Glutamatergic neuron (in vitro differentiated cells): ENCODE measurements at places on chromosomes 16 and 17. TPM values are rescaled to one million over a fixed set of nuclear protein-coding genes. Genes with fewer than 3 reads are reported as not detected.

DNA sequence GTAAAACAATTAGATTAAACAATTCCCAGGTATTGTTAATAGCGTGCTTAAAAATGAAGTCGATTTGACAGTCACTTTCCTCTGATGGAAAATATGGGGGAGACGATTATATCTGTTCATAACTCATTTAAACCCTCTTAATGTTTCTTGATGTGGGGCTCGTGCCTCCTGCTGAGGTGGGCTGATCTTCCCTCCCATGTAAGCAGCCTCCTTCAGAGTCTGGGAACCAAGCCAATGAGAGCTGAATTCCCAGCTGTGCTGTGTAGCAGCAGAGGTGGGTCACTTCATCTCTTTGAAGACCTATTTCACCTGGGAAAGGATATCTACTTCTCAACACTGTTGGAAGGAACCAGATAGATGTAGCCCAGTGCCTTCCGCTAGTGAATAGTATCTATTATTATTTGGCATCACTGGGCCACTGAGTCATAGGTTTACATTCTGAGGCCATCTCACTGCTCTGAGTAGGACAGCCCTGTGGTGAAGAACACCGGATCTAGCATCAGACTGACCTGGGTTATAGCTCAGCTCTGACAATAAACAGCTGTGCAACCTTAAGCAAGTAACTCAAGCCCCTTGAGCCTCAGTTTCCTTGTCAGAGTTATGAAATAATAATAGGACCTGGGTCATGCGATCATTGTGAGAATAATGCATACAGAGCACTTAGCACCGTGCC, 85.3 kb upstream of the C16orf82 start:
- no peak overlapping the region for H3K27ac ChIP-seq
- no peaks in the 10 kb centered on the region for H3K4me1 ChIP-seq
- no peak overlapping the region for H3K4me3 ChIP-seq
- no peak for DNase-seq

GRCh38 chr16:58264961-58265479, 29.8 kb downstream of the PRSS54 start:
- peaks cover 3% of the 10 kb centered on the region for H3K27me3 ChIP-seq
- no peak overlapping the region for H3K4me3 ChIP-seq
- no peaks in the 10 kb centered on the region for H3K4me1 ChIP-seq
- no peak for DNase-seq
- no peak overlapping the region for H3K27ac ChIP-seq
- H3K36me3 ChIP-seq = no peaks in the 10 kb centered on the region

- no peaks in the 10 kb centered on the region for H3K36me3 ChIP-seq
- H3K4me3 ChIP-seq = no peak overlapping the region
- no peak overlapping the region for H3K27ac ChIP-seq
- DNase-seq = no peak
- H3K4me1 ChIP-seq = no peaks in the 10 kb centered on the region
- no peaks in the 10 kb centered on the region for H3K27me3 ChIP-seq
These were observed 643.0 kb downstream of the MAF start for GRCh38 chr16:78957317-78958100.

GRCh38 chr17:82246365-82247181, 17.7 kb downstream of the SLC16A3 start:
- no peak overlapping the region for H3K27ac ChIP-seq
- H3K36me3 ChIP-seq = peaks cover 11% of the 10 kb centered on the region
- H3K4me3 ChIP-seq = no peak overlapping the region

DNA sequence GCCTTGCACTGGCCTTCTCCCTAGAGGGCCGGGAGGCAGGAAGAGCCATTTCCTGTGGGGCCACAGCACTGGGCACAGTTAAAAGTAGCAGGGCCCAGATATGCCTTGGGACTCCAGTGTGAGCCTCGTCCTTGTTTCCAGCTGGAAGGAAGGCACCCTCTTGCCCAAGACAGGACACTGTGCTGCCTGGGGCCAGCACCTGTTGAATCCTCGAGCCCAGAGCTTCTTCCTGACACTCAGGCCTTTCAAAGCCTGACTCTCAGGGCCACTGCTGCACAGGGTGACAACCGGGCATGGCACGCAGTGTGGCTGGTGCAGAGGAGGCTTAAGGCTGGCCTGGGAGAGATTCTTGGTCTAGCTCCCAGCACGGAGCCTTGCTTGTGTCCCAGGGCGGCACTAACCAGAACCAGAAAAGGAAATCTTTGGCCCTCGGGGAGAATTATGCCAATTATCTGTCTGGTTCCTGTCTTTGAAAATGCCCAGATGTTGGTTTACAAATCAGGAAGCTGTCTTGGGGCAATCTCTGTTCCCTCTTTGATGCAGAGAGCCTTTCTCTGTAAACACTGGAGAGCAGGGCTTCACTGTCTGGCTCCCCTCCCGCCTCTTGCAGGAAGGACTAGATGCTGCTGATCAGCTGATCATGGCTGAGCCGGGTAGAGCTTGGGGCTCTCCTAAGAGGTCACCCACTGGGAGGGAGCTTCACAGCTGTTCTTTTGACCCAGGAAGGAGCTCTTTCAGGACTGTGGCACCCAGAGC, 11.1 kb downstream of the LDHD start:
- peaks cover 13% of the 10 kb centered on the region for H3K36me3 ChIP-seq
- H3K27ac ChIP-seq = no peak overlapping the region
- H3K4me1 ChIP-seq = peaks cover 9% of the 10 kb centered on the region
- DNase-seq = no peak
- H3K4me3 ChIP-seq = no peak overlapping the region

DNA sequence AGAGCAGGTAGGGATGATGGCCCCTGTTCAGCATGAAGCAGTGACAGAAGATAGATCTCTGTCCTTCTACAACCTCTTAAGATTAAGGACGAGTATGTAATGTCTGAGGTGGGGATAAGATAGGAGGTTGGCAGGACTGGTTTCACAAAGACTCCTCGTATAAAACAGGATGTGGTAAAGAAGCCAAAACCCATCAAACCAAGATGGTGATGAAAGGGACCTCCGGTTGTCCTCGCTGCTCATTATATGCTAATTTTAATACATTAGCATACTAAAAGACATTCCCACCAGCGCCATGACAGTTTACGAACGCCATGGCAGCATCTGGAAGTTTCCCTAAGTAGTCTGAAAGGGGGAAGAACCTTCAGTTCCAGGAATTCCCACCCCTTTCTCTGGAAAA, 27.3 kb downstream of the MIS12 start:
- no peak overlapping the region for H3K27ac ChIP-seq
- no peaks in the 10 kb centered on the region for H3K27me3 ChIP-seq
- H3K36me3 ChIP-seq = no peaks in the 10 kb centered on the region
- peaks cover 2% of the 10 kb centered on the region for H3K4me1 ChIP-seq

- H3K36me3 ChIP-seq = no peaks in the 10 kb centered on the region
- H3K4me3 ChIP-seq = no peak overlapping the region
- H3K27ac ChIP-seq = peak overlapping the region; percentile 72
These were observed 70.1 kb upstream of the CREBBP start for GRCh38 chr16:3950343-3951193.

GRCh38 chr16:23288726-23289512, 13.2 kb upstream of the SCNN1B start:
- peaks cover 1% of the 10 kb centered on the region for H3K27me3 ChIP-seq
- DNase-seq = no peak
- H3K4me1 ChIP-seq = no peaks in the 10 kb centered on the region
- no peaks in the 10 kb centered on the region for H3K36me3 ChIP-seq
- H3K4me3 ChIP-seq = no peak overlapping the region

DNA sequence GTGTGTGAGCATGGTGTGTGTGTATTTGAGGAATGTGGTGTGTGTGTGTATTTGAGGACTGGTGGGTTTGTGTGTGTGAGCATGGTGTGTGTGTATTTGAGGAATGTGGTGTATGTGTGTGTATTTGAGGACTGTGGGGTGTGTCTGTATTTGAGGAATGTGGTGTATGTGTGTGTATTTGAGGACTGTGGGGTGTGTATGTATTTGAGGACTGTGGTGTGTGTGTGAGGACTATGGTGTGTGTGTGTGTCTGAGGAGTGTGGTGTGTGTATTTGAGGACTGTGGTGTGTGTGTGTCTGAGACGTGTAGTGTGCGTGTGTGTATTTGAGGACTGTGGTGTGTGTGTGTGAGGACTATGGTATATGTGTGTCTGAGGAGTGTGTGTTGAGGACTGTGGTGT, 18.0 kb upstream of the CACNG1 start:
- H3K4me3 ChIP-seq = no peak overlapping the region
- H3K27ac ChIP-seq = no peak overlapping the region
- DNase-seq = no peak
- no peaks in the 10 kb centered on the region for H3K36me3 ChIP-seq
- peaks cover 8% of the 10 kb centered on the region for H3K27me3 ChIP-seq

DNA sequence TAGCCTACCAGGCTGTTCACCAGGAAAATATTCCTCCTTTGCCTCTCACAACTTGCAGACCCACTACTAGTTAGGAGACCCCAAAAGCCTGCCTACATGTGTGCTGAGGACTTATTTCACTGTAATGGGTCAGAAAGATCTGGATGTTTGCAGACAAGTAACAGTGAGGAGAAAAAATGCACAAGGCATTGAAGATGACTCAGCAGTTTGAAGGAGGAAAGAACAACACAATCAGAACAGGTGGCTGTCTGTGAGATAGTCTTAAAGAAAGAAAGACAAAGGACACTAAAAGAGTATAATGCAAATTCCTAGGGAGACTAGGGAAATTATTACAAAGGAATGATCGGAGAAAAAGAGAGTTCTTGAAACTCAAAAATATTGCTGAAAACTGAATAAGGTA, 69.0 kb downstream of the ANKFN1 start:
- no peak for DNase-seq
- H3K4me3 ChIP-seq = no peak overlapping the region
- H3K27ac ChIP-seq = no peak overlapping the region
- no peaks in the 10 kb centered on the region for H3K4me1 ChIP-seq

DNA sequence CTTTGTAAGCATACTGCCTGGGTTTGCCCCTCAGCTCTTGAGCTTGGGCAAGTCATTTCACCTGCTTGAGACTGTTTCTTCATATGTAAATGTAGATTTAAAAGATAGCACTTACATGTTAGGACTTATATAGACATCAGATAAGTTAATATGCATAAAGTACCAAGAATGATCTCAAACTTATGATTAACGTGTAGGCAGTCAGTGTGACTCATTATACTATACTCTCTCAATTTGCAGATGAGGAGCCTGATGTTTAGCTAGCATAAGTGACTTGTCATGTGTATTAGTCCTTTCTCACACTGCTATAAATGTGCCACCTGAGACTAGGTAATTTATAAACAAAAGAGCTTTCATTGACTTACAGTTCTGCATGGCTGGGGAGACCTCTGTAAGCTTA, 690.5 kb downstream of the KCNJ2 start:
- H3K4me1 ChIP-seq = peaks cover 3% of the 10 kb centered on the region
- DNase-seq = no peak
- no peak overlapping the region for H3K27ac ChIP-seq
- peaks cover 20% of the 10 kb centered on the region for H3K36me3 ChIP-seq

- DNase-seq = no peak
- H3K4me1 ChIP-seq = peaks cover 11% of the 10 kb centered on the region
- peaks cover 11% of the 10 kb centered on the region for H3K27me3 ChIP-seq
- H3K27ac ChIP-seq = peak overlapping the region; percentile 74
- peak overlapping the region; percentile 89 for H3K4me3 ChIP-seq
- no peaks in the 10 kb centered on the region for H3K36me3 ChIP-seq
These were observed 3.3 kb upstream of the IRX5 start for GRCh38 chr16:54927125-54928015.

DNA sequence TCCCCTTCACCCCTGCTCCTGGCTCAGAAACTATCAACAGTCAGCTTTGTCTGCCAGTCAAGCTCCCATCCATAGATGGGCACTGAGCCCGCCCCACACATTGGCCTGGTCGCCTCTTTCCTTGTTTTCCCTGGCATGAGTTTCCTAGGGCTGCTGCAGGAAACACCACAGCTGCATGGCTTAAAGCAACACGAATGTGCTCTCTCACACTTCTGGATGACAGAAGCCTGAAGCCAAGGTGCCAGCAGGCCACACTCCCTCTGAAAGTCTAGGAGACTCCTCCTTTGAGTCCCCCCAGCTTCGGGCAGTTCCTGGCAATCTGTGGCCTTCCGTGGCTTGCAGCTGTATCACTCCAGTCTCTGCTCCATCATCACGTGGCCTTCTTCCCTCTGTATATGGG, 69.9 kb downstream of the TBC1D16 start:
- no peak for DNase-seq
- no peaks in the 10 kb centered on the region for H3K27me3 ChIP-seq
- H3K4me3 ChIP-seq = no peak overlapping the region
- peaks cover 8% of the 10 kb centered on the region for H3K4me1 ChIP-seq
- H3K36me3 ChIP-seq = peaks cover 12% of the 10 kb centered on the region

GRCh38 chr17:40026816-40027613, 11.8 kb downstream of the CSF3 start:
- no peak overlapping the region for H3K4me3 ChIP-seq
- H3K27me3 ChIP-seq = no peaks in the 10 kb centered on the region
- H3K27ac ChIP-seq = no peak overlapping the region
- peak; percentile 87 for DNase-seq
- H3K4me1 ChIP-seq = peaks cover 6% of the 10 kb centered on the region
- no peaks in the 10 kb centered on the region for H3K36me3 ChIP-seq

DNA sequence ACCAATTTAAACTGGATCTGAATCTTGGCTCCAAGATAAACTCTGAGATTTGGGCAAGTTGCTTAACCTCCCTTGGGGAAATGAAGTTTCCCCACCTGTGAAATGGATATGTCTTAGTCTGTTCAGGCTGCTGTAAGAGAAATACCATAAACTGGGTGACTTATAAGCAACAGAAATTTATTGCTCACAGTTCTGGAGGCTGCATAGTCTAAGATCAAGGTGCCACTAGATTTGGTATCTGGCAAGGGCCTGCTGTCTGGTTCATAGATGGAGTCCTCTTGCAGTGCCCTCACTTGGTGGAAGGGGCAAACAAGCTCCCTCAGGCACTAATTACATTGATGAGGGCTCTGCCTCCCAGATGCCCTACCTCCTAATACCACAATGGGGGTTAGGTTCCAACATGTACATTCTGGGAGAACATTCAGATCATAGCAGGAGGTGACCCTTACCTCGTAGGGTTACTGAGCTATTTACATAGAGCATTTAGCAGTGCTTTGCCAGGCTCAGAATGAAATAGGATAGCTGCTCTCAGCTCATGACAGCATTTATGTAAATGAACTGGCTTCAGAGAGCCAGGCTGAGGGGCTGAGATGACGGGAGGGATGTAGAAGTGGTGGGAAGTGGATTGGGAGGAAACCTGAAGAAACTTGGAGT, 83.9 kb downstream of the SPECC1 start:
- H3K27ac ChIP-seq = no peak overlapping the region
- no peaks in the 10 kb centered on the region for H3K36me3 ChIP-seq
- H3K4me1 ChIP-seq = peaks cover 13% of the 10 kb centered on the region
- H3K4me3 ChIP-seq = no peak overlapping the region
- no peak for DNase-seq
- peaks cover 4% of the 10 kb centered on the region for H3K27me3 ChIP-seq

FOXF1 gene
- total RNA-seq = not detected

ABCC6 gene
- 2.7 TPM for total RNA-seq

TEX19 gene
- not detected for total RNA-seq

HOXB6 gene
- total RNA-seq = not detected

HS3ST3A1 gene
- 1.1 TPM for total RNA-seq

GSPT1 gene
- total RNA-seq = 117 TPM

EVPLL gene
- total RNA-seq = not detected

CHD9NB gene
- total RNA-seq = 1.8 TPM

ANKS4B gene
- total RNA-seq = not detected
